Caki2 (cell line): ENCODE measurements at places on chromosomes 11 and 22. TPM values are rescaled to one million over a fixed set of nuclear protein-coding genes. Genes with fewer than 3 reads are reported as not detected.

- DNase-seq: peak; percentile 73
These were observed 10.1 kb downstream of the SYT12 start for GRCh38 chr11:67032830-67033551.

GRCh38 chr11:76758311-76758710 is 24.8 kb upstream of the TSKU start:
- no peak for DNase-seq

Gene MYEOV
- total RNA-seq: 101 and 122 TPM in 2 replicates

- peak; percentile 8 for DNase-seq
These were observed 185.0 kb downstream of the NELL1 start for GRCh38 chr11:20854215-20854955.

Gene CDC42EP2
- 4.6 TPM in 1 of 2 replicates, not detected in the other for total RNA-seq

DNA sequence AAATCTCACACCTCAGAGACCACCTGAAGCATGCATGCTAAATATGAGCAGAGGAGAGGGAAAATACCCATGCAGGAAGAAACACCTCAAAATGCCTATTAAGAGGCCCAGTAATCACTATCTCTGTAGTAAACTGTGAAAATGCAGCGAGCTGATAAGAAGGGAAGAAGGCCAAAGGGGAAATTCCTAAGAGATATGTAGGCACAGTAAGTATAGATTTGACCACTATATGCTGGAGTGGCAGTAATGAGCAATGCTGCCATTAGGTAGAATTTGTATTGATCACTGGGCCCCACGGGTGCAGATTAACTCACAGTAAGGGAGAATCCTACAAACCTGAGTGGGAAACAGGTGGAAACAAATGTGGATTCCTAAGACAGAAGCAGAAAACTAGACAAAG is 1813.1 kb upstream of the RAG2 start:
- no peak for DNase-seq

Gene GAS2
- total RNA-seq: 2.7 and 5.0 TPM in 2 replicates

DNA sequence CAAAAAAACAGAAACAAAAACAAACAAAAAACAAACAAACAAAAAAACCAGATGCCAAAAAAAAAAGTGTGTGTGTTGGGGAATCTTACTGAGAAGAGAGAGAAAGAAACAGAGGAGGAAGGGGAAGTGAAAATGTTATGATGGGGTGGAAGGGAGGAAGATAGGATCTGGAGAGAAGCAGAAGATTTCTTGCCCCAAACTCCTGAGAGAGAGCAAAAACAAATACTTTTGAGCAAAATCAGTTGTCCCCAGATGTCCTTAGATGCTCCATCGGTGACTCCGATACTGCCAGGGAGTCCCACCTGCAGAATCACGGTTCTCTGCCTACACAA is 19.9 kb upstream of the GRAMD1B start:
- DNase-seq: no peak
